ENCODE measurements at places on chromosomes 16 and 17.

- peak; percentile 23 for DNase-seq
These were observed 654 bp downstream of the DLX3 start for GRCh38 chr17:49994085-49995054.

- DNase-seq, result no peak
These were observed 23.6 kb downstream of the KCTD19 start for GRCh38 chr16:67302970-67303369.

GRCh38 chr16:81478876-81479511 lies 34.4 kb downstream of the CMIP start:
- no peak for DNase-seq

DNA sequence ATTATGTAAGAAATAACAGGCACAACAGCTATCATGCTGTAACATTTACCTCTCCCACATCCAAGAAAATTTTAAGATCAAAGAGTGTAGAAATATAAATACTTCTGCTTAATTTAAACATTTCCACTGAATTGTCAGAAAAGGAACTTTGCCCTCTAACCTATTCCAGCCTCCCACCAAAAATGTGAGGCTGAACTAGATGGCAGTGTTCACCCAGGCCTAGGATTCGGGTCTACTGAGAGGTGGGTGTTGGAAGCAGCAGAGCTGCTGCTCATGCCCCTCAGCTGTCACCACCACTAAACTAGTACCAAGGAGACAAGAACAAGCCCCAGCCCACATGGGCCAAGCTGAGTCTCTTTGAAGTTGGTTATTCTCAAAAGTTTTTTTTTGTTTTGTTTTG lies 11.3 kb downstream of the CIAPIN1 start:
- no peak for DNase-seq

DNA sequence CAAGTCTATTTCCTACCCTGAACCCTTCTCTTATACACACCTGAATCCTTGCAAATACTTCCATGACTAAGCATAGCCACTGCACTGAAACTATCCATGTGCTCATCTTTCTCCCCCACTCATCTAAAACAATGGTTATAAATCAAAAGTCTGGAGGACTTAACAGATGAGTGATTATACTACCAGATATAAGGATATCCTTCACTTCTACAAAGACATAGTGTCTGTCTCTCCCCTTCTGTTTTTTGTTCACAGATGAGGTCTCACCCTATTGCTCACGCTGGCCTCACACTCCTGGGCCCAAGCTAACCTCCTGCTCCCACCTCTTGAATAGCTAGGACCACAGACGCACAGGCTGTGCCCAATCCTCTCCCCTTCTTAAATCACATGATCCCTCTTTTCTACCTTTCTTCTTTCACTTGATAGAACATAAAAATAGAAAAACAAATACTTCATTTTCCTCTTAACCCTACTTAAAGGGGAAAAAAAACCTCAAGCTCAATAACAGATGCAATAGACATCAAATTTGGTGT lies 19.2 kb downstream of the CEP112 start:
- no peak for DNase-seq

DNA sequence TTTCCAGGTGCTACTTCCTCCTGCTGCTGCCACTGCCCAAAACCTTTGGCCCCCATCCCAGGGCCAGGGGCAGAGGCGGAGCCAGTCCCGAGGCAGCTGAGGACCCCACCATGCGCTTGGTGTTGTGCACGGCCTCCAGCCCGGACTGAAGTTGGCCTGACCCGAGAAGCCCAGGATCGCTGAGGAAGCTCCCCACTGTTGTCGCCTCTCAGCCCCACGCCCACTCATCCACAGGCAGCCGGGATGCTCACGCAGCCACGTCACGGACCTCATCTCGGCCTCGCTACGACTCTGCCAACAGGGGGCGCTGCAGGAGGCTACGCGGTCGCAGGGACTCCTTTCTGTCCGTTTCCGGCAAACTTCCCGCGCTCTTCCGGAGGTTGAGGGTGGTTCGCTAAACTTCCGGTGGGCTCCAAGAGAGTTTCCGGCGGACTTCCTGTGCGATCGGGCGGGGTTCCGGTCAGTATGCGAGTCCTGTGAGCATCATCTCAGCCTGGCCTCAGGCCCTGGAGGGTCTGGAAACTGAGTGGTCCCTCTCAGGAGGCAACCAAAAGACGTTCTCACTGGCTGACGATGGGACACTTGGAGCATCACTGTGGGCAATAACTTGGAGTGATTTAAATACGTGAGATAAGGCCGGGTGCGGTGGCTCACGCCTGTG lies 12.4 kb downstream of the ZG16B start:
- DNase-seq, result peak; percentile 34

- no peak for DNase-seq
These were observed 47.6 kb downstream of the IL21R start for GRCh38 chr16:27449434-27450195.

GRCh38 chr17:73283841-73284282 lies 22.2 kb upstream of the CPSF4L start:
- no peak for DNase-seq

GRCh38 chr17:74645010-74645409 lies 21.5 kb upstream of the CD300E start:
- no peak for DNase-seq

GRCh38 chr16:68408428-68408827 lies 39.9 kb downstream of the SMPD3 start:
- no peak for DNase-seq

DNA sequence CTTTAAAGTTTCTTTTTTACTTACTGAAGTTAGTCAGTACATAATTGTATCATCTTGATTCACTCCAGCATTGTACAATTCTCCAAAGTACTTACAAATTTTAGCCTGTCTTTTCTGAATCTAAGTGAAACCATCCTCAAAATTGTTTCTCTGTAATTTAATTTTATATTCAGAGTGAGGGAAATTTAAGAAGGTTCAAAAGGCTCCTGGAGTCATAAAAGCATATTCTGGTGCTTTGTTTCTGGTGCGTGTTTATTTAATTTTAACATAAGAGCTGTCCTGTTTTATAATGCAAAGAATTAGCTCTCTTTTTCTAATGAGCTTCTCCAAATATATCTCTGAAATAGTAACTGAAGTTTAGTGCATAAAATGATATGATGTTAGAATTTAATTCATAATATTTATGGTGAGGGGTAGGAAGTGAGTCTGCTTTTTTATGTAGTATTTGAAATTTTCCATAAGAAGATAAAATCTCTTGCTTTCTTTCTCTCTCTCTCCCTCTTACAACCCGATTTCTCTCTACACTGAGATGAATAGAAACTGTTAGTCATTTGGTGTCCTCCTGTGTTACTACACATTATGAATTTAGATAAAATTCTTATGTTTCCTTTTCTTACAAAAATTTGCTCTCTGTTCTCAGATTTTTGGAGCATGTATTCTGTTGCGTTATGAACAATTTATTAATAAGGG lies 339.8 kb downstream of the BCAS3 start:
- no peak for DNase-seq

GRCh38 chr16:2475413-2476344 lies 752 bp downstream of the TBC1D24 start:
- peak; percentile 52 for DNase-seq

DNA sequence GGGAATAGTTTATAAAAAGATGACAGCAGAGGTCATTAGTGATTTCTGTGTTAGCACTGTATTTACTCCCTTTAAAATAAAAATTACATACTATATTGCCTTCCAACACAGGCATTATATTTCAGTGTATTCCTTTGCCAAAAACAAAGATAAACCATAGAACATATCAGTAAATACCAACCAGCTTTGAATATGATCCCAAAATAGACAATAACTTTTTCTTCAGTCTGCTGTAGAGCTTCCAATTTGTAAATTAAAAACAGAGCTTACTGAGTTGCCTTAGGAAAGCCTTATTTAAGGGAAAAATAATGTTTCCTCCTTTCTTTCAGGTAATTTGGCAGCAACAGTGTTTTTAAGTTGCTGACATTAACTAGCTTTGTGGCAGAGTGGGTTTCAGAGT lies 352.1 kb upstream of the TBX2 start:
- DNase-seq, result peak; percentile 27

DNA sequence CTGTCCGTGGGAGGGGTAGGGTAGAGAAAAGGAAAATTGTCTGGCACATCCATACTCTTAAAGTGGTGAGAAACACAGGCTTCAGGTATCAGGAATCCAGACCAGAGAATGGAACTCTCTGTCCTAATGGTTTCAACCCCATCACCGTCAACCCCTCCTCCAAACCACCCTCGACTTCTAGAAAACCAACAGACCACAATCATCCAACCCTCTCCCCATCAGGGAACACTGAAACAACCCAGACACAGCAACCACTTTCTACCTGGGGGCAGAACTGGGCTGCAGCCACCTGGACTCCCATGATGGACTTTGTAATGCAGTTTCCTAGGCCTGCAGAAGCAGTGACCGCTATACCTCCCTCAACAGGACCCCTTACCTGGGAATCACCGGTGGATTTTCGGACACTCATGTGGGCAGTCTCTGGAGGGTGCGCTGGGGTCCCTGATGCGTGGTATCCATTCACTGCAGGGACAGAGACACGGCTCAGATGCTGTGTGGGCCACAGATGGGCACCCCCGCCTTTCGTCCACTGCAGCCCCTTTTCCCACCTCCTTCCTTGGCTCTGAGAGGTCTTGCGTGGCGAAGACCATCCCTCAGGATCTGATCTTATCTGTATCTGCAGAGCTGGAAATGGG lies 64.3 kb upstream of the RCVRN start:
- DNase-seq, result no peak

DNA sequence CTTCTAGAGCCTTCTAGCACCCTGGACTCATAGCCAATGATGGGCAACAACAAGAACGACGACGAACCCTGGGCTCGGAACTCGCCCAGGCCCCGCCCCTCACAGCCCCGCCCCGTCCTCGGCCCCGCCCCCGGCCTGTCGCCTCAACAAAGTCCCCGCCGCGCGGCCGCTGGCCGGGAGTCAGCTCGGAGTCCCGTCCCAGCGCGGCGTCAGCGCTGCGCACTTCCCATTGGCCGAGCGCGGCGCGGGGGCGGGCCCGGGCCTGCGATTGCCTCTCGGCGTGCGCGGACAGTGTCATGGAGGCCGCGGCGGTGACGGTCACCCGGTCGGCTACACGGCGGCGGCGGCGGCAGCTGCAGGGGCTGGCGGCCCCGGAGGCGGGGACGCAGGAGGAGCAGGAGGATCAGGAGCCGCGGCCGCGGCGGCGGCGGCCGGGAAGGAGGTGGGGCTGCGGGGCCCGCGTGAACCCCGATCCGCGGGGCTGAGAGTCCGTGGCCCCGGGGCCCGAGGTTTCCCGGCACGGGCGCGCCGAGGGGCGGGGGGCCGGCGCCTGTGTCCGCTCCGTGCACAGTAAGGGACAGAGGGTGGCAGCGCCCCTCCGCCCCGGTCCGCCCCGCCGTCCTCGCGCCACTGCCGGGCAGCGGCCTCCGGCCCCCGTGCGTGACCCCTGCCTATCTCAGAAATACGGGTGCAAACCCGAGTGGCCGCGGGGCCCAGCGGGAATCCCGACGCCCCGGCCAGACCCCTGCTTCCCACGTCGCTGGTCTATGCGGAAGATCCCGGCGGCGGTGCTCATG lies at the start of gene ENGASE:
ENGASE (plus strand) TSS at position 176 of the 797 bp plus-strand sequence; CDS start at position 297, 121 bp downstream.
- DNase-seq, result peak; percentile 98

GRCh38 chr17:34797720-34798119 lies 163.5 kb downstream of the CCT6B start:
- peak; percentile 43 for DNase-seq

- DNase-seq, result no peak
These were observed 46.9 kb upstream of the NLK start for GRCh38 chr17:27995554-27995953.

DNA sequence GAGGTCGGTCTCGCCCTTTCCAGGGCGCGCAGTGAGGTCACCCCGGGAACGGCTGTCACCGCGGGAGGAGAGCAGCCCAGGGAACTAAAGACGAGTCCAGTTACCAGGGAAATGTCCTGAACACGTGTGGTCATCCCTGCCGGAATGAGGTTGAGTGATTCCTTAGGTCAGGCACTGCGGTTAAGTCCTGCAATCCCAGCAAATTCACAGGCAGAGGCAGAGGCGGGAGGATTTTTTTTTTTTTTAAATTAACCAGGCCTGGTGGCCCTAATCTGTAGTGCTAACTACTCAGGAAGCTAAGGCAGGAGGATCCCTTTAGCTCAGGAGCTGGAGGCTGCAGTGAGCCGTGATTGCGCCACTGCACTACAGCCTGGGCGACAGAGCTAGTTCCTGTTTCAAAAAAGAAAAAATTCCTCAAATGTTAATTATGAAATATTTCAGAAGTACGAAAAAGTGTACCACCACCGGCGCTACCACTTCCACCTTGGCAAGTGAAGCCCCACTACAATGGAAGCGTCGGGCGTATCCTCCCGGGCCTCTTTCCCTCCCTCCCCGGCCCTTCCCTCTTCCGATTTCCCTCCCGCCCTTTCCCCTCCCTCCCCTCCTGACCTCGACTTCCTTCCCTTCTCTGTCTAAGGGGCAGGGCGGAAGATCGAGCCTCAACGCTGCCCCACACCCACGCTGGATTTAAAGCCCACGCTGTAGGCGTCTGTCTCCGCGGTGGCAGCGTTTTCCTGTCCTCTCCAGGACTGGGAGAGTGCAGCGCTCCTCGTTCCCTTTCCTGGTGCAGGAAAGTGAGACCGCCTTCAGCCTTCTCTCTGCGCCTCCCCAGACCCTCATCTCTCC lies 27.3 kb downstream of the SLFN11 start:
- peak; percentile 58 for DNase-seq

DNA sequence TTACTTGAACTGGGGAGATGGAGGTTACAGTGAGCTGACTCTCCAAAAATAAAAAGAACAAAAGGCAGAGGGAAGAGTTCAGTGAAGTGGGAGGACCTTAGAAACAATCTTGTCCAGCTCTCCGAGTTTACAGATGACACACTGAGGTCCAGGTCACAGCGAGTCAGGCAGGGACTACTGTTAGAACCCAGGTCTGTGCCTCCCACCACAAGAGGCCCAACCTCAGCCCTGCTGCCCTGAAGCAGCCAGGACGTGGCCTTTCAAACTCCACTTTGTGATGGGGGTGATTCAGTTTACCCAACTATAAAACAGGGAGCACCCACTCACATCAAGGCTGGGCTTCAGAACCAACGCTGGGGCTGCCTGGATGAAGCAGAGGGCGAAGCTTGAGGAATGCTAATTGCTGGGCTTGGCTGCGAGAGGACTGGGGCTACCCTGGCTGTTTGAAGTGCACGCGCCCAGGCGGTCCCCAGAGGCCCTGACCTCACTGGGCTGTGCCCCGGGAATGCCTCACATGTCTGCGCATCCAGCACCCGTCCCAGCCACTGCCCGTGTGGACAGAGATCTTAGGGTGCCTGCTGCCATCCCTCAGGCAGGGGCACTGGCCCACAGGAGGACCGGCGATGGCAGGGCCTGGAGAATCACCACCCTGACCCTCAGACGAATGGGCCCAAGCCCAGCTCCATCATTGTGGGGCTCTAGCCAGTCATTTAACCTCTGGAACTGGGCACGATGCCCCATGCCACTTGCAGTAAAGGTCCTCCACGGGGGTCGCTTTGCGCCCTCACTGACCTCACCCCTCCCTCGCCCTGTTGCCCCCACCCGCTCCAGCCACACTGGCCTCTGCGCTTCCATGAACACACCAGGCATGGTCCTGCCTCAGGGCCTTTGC lies 11.4 kb downstream of the SLC5A10 start:
- DNase-seq, result no peak
